ENCODE measurements at places on chromosomes 7 and 10.

- no peak for DNase-seq
Measured at GRCh38 chr10:63608511-63608910, 87.3 kb downstream of the REEP3 start.

DNA sequence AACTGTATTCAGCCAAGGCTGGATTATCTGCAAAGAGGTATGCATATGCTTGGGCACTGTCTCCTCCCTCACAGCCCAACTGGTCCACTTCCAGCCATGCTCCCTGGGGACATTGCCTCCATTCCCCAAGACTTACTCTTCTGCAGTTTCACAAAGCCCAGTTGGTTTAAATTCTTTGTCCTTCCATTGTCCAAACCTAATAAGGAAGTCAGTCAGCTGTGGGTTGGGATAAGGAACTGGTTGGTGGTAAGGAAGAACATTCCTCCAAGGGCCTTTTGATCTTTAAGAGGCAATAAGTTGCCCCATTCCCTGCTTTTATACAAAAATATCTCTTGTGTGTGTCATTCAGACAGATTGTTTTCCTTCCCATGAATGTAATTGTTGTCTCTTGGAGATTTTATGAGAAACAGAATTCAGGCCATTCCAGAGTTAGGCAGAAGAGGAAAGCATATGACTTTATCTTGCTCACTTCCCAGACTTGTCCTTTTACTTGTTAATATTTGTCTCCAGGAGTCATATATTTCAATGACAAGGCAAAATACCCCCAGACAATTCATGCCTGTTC lies 673.7 kb downstream of the SUGCT start:
- no peak for DNase-seq

GRCh38 chr10:6788731-6789130 lies 208.7 kb upstream of the PRKCQ start:
- no peak for DNase-seq

GRCh38 chr10:126239844-126240243 lies 148.4 kb downstream of the ADAM12 start:
- no peak for DNase-seq

DNA sequence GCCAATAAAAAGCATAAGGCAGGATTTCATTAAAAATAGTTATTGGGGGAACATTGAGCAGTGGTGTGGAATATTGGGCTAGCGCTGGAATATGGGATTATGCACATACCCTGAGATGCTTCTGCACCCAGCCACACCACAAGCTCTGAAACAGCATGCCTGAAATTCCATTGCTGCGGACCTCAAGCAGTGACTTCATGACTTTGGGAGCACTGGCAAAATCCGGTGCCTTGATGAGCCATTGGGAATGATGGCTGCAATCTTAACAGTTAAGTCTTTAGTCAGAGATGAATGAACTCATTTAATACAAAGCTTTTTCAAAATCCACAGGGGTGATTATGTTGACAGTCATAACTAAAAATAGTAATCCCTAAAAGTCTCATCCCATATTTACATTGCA lies 274.7 kb upstream of the MTPN start:
- DNase-seq: no peak

- DNase-seq: no peak
Measured at GRCh38 chr10:83545901-83546391, 593.4 kb upstream of the GHITM start.

- no peak for DNase-seq
Measured at GRCh38 chr10:17859492-17860156, 50.5 kb downstream of the MRC1 start.

All from activated naive CD4-positive, alpha-beta T cell treated with anti-CD3 and anti-CD28 coated beads for 36 hours (primary cell).